Foreskin keratinocyte (primary cell): ENCODE measurements at places on chromosomes 6 and 20. TPM values are rescaled to one million over a fixed set of nuclear protein-coding genes. Genes with fewer than 3 reads are reported as not detected.

The SNAP91 gene
- not detected in 2 replicates for total RNA-seq

The OLIG3 gene
- not detected in 2 replicates for total RNA-seq

The TTI1 gene
- 25.8 and 28.5 TPM in 2 replicates for total RNA-seq

The COL9A1 gene
- not detected in 2 replicates for total RNA-seq

The GINM1 gene
- total RNA-seq, result 33.5 and 34.1 TPM in 2 replicates

The SH3BGRL2 gene
- 5.7 and 8.6 TPM in 2 replicates for total RNA-seq

The HTR1E gene
- total RNA-seq, result not detected in 2 replicates

The BCAS1 gene
- not detected in 2 replicates for total RNA-seq

The NRSN1 gene
- total RNA-seq, result not detected in 2 replicates

The CD40 gene
- total RNA-seq, result 10.9 and 14.3 TPM in 2 replicates

The PTPN1 gene
- total RNA-seq, result 74.3 and 80.5 TPM in 2 replicates

The ZSCAN31 gene
- 2.3 TPM in 2 replicates for total RNA-seq

The TAAR6 gene
- total RNA-seq, result not detected in 2 replicates

The BTNL2 gene
- not detected in 2 replicates for total RNA-seq

The TRIM31 gene
- 0.04 TPM in 1 of 2 replicates, not detected in the other for total RNA-seq

The RBPJL gene
- total RNA-seq, result not detected in 2 replicates
